ENCODE measurements at places on chromosomes 6 and 20.

DNA sequence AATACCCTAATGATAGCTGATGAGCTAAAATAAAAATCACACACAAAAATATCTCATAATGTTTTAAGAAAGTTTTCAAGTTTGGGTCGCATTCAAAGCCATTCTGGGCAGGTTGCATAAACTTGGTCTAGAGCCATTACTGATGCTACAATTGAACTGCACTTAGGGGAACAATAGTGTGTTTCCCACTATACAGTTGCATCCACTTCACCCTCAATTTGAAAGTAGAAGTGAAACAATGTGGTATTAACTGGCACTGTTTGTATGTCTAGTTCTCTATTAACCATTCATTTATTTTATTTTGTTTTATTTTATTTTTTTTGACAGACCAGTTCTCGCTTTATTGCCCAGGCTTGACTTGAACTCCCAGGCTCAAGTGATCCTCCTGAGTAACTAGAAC lies 23.0 kb upstream of the STK38 start:
- DNase-seq, result no peak

- DNase-seq, result no peak
These were observed 9.0 kb downstream of the MAS1L start for GRCh38 chr6:29478740-29479139.

DNA sequence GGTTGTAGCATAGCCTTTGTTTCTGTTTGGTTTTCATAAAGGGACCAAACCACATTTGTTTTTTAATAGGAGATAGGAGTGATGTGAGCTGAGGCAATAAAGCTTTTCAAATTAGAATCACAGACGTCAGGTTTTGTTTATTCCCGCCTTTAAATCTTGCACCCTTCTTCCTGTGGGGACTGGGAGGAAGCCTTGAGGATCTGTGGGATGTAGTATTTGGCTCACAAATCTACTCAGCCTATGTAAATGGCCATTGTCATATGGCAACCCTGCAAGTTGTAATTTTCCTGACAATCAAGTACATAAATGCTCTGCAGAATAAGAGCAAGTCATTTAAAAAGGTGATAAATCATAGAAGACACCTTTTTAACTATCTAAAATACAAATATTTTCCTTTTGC lies 110.4 kb downstream of the ADGRG6 start:
- no peak for DNase-seq

DNA sequence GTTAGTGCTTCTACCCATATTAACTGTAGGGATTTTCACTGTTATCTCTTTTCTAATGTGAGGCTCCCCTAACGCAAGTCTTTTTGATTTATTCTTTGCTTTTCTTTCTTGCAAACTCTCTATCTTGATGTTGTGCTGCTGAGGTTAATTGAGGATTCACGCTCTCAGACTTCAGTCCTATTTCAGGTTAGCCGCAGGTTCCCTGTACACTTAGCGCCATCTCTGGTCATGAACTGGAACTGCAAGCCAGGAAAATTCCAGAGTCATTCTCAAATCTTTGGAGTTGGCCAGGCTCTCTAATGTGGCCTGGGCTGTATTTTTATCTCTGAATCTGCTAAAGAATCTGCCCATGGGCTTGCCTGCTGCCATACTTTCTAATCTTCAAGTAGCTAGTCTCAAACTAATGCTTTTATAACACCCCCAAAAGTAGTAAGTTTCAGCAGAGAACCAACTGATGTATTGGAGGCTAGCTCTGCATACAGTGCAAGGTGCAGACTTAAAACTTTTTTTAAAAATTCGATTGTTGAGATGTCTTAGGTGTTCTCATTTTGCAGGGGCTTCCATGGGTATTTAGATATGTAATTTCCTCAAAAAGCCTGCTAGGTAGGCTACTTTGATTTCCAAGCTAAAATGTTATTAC lies 91.1 kb upstream of the OPRM1 start:
- DNase-seq, result peak; percentile 22

- DNase-seq, result no peak
These were observed 245.4 kb upstream of the SPTLC3 start for GRCh38 chr20:12763406-12763805.

GRCh38 chr6:22470454-22471131 lies 98.8 kb upstream of the HDGFL1 start:
- no peak for DNase-seq

GRCh38 chr6:24991810-24992467 lies 56.2 kb upstream of the RIPOR2 start:
- peak; percentile 37 for DNase-seq

DNA sequence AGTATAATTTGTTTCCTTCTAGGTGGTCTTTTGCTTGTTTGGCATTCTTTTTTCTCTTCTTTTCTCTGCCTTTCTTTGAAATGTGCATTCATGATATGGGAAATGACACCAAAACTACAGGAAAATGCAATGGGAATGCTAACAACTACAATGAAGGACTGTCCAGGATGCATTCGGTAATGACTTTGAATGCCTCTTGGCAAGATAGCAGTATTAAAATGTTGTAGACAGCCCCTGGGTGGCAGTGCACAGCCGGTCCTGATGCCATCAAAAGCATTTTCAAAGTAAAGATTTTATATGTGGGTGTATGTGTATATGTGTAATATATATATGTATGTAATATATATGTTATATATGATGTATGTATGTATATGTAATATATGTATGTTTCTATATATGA lies 218.8 kb upstream of the MMS22L start:
- DNase-seq, result no peak

GRCh38 chr20:36128463-36129159 lies 25.9 kb upstream of the EPB41L1 start:
- DNase-seq, result no peak

DNA sequence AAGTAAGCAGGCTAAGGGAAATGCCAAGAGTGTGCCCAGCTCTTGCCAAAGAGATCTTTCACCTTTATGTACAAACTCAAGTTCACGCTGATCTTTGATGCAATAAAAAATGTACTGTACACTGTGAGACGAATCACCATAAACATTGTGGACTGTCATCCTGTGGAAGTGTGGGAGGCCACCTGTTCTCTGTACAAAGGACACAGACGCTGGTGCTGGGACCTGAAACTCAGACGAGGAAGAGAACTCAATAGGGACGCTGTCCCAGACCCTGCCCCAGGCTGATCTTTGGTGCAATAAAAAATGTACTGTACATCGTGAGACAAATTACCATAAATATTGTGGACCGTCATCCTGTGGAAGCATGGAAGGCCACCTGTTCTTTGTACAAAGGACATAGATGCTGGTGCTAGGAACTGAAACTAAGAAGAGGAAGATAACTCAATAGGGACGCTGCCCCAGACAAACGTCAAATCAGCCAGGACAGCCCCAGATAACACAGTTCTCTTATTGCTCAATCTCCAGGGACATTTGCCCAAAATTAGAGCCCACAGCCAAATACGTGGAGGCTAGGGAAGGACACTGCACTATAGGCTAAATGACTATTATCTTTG lies 312.7 kb upstream of the SGK1 start:
- peak; percentile 69 for DNase-seq
